ENCODE measurements at places on chromosomes 13 and 19. TPM values are rescaled to one million over a fixed set of nuclear protein-coding genes. Genes with fewer than 3 reads are reported as not detected.

Gene SLC7A9
- total RNA-seq, result 0.22 TPM

Gene IL4I1
- total RNA-seq, result 108 TPM

DNA sequence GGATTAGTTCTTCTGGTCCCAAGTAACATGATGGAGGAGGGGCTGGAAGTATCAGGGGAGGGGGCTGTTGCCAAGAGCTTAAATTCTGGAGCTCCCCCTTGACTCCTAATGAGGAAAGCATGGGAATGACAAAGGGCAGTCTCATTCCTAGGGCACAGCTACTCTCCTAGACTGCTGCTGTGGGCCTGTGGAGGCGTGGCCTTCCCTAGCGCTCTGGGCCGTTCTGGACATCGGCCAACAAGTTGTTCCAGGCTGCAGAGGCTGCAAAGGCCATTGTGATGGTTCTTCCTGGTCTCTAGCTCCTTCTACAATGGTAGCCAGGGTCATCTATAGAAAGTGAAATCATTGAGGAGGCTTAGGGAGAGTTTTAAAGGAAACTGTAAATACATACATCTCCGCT, 916.6 kb downstream of the DIAPH3 start:
- H3K4me3 ChIP-seq, result no peak overlapping the region
- no peak for DNase-seq
- no peaks in the 10 kb centered on the region for H3K4me1 ChIP-seq

DNA sequence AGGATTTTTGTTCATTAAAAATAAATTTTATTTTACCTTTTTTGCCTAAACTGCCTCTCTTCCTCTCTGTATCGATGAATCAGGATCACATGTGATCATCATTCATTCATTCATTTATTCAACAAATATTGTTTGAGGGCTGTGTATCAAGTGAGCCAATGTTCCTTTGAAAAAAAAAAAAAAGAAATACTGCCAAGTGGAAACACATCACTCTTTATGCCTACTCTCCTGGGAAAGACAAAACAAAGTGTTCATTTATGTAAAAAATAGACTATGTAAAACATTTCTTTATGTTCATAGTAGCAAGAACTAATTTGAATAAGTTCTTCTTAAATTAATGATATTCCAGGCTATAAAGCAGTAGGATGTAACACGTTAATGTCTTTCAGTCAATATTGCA, 233.1 kb downstream of the POSTN start:
- H3K36me3 ChIP-seq, result no peaks in the 10 kb centered on the region
- no peaks in the 10 kb centered on the region for H3K4me1 ChIP-seq
- H3K4me3 ChIP-seq, result no peak overlapping the region
- no peaks in the 10 kb centered on the region for H3K27me3 ChIP-seq
- no peak for DNase-seq

GRCh38 chr19:17326595-17326966, 8.1 kb downstream of the ANO8 start:
- peaks cover 5% of the 10 kb centered on the region for H3K36me3 ChIP-seq
- peaks cover 3% of the 10 kb centered on the region for H3K4me1 ChIP-seq
- no peak for DNase-seq
- no peaks in the 10 kb centered on the region for H3K27me3 ChIP-seq
- H3K27ac ChIP-seq, result no peak overlapping the region
- no peak overlapping the region for H3K4me3 ChIP-seq

Gene ATP4A
- total RNA-seq, result not detected

Gene IL11
- 0.39 TPM for total RNA-seq

Gene ZNF562
- total RNA-seq, result 35.3 TPM

Gene LILRA1
- total RNA-seq, result not detected

GRCh38 chr19:41575998-41576397, at the start of gene CEACAM21:
CEACAM21 (plus strand) TSS chr19:41576166; CDS start chr19:41576275, 109 bp downstream.
- H3K4me3 ChIP-seq, result peak within 1 kb of the TSS; percentile 73
- H3K27ac ChIP-seq, result peak within 1 kb of the TSS; percentile 78
- peaks cover 20% of the 10 kb centered on the region for H3K36me3 ChIP-seq
- no peaks in the 10 kb centered on the region for H3K27me3 ChIP-seq
- DNase-seq, result peak; percentile 76

- peak overlapping the region; percentile 100 for H3K4me3 ChIP-seq
- H3K4me1 ChIP-seq, result peaks cover 30% of the 10 kb centered on the region
- H3K36me3 ChIP-seq, result peaks cover 10% of the 10 kb centered on the region
- peak overlapping the region; percentile 98 for H3K27ac ChIP-seq
- no peaks in the 10 kb centered on the region for H3K27me3 ChIP-seq
These were observed 655 bp downstream of the DENND1C start for GRCh38 chr19:6480848-6481415.

GRCh38 chr13:23547000-23547590, 23.1 kb upstream of the TNFRSF19 start:
- DNase-seq, result no peak
- no peak overlapping the region for H3K4me3 ChIP-seq
- H3K27ac ChIP-seq, result no peak overlapping the region
- peaks cover 18% of the 10 kb centered on the region for H3K27me3 ChIP-seq
- H3K4me1 ChIP-seq, result no peaks in the 10 kb centered on the region

- peaks cover 40% of the 10 kb centered on the region for H3K4me1 ChIP-seq
- H3K4me3 ChIP-seq, result peak overlapping the region; percentile 93
- H3K36me3 ChIP-seq, result peaks cover 10% of the 10 kb centered on the region
- peak overlapping the region; percentile 92 for H3K27ac ChIP-seq
These were observed 1.1 kb downstream of the NAA16 start for GRCh38 chr13:41312176-41312500.

DNA sequence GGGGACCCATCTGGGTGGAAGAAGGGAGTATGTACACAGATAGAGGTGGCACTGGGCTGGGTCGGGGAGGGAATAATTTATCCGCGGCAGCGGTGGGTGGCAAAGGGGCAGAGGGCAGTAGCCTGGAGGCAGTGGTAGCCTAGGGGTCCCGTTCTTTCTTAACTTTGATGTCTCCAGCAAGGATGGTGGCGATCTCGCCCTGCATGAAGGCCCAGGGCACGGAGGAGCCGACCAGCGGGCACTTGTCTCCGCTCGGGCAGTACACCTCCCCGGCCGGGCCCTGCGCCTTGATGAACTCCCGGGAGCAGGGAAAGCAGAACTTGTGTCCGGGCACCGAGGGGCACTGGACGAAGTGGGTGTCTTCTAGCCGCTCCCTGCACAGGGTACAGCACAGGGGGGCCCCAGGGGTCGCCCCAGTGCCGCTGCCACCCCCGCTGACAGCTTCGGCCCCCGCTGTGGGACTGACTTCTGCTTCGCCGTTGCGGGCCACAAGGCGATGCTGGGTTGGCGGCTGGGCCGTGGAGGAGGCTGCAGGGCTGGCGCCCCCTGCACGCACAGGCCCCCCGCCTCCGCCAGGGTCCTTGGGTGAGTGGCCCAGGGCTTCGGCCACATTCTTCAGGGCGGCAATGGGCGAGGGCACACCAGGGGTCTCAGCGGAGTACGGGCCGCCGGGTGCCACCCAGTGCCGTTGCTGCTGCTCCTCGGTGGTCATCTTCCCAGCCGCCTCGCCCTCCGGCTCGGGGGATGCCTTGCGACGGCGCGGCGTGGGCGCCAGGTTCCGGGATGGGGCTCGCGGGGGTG, 1.9 kb downstream of the IRF2BP1 start:
- peaks cover 28% of the 10 kb centered on the region for H3K4me1 ChIP-seq
- no peak for DNase-seq
- H3K36me3 ChIP-seq, result peaks cover 4% of the 10 kb centered on the region
- H3K27ac ChIP-seq, result no peak overlapping the region
- H3K27me3 ChIP-seq, result peaks cover 1% of the 10 kb centered on the region

GRCh38 chr19:1744822-1745563, 8.3 kb upstream of the ONECUT3 start:
- peaks cover 9% of the 10 kb centered on the region for H3K4me1 ChIP-seq
- no peaks in the 10 kb centered on the region for H3K36me3 ChIP-seq
- no peak for DNase-seq
- H3K27me3 ChIP-seq, result peaks cover 23% of the 10 kb centered on the region
- no peak overlapping the region for H3K27ac ChIP-seq
- no peak overlapping the region for H3K4me3 ChIP-seq

GRCh38 chr13:31236211-31236786, 36.5 kb downstream of the B3GLCT start:
- H3K4me3 ChIP-seq, result no peak overlapping the region
- H3K4me1 ChIP-seq, result no peaks in the 10 kb centered on the region
- H3K36me3 ChIP-seq, result peaks cover 1% of the 10 kb centered on the region
- no peak for DNase-seq

DNA sequence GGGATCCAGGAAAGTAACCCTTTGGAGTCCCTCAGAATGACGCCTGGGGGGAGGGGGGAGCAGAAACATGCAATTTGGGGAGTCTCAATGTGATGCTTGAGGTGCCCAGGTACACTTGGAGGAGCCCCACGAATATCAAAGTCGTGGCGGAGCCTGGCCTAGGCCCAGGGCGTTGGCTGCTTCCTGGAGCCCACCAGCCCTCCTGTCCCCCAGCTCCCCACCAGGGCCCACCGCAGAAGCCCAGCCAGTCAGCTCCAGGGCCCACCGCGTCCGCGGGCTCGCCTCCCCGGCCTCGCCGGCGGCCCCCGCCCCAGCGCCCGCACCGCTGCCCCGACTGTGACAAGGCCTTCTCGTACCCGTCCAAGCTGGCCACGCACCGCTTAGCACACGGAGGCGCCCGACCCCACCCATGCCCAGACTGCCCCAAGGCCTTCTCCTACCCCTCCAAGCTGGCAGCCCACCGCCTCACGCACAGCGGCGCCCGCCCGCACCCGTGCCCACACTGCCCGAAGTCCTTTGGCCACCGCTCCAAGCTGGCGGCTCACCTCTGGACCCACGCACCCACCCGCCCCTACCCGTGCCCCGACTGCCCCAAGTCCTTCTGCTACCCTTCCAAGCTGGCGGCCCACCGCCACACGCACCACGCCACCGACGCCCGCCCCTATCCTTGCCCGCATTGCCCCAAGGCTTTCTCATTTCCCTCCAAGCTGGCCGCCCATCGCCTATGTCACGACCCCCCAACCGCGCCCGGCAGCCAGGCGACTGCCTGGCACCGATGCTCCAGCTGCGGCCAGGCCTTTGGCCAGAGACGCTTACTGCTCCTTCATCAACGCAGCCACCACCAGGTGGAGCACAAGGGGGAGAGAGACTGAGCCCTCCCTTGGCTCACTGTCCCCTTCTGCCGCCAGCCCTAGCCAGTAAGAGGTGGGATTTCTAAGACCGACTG, 2.1 kb downstream of the ZNF575 start:
- peaks cover 18% of the 10 kb centered on the region for H3K4me1 ChIP-seq
- peak overlapping the region; percentile 49 for H3K27ac ChIP-seq
- no peaks in the 10 kb centered on the region for H3K27me3 ChIP-seq
- peaks cover 25% of the 10 kb centered on the region for H3K36me3 ChIP-seq

GRCh38 chr19:16446724-16447368, 24.9 kb downstream of the EPS15L1 start:
- H3K4me1 ChIP-seq, result peaks cover 55% of the 10 kb centered on the region
- H3K27ac ChIP-seq, result peak overlapping the region; percentile 81
- peaks cover 3% of the 10 kb centered on the region for H3K36me3 ChIP-seq
- no peaks in the 10 kb centered on the region for H3K27me3 ChIP-seq
- DNase-seq, result peak; percentile 66

- H3K27me3 ChIP-seq, result peaks cover 7% of the 10 kb centered on the region
- H3K36me3 ChIP-seq, result no peaks in the 10 kb centered on the region
- H3K4me3 ChIP-seq, result no peak overlapping the region
- DNase-seq, result peak; percentile 14
These were observed 673 bp downstream of the IFNL4 start for GRCh38 chr19:39247701-39248664.

- no peak overlapping the region for H3K27ac ChIP-seq
- H3K4me3 ChIP-seq, result no peak overlapping the region
- peaks cover 18% of the 10 kb centered on the region for H3K36me3 ChIP-seq
- DNase-seq, result no peak
- H3K27me3 ChIP-seq, result no peaks in the 10 kb centered on the region
These were observed 86.6 kb downstream of the SLC7A1 start for GRCh38 chr13:29508876-29509252.

- H3K36me3 ChIP-seq, result peaks cover 4% of the 10 kb centered on the region
- no peak for DNase-seq
- peaks cover 30% of the 10 kb centered on the region for H3K4me1 ChIP-seq
- no peaks in the 10 kb centered on the region for H3K27me3 ChIP-seq
These were observed 4.6 kb downstream of the NFIC start for GRCh38 chr19:3370728-3371591.

- peaks cover 17% of the 10 kb centered on the region for H3K36me3 ChIP-seq
- H3K27me3 ChIP-seq, result no peaks in the 10 kb centered on the region
These were observed 53.7 kb downstream of the RASA3 start for GRCh38 chr13:114078461-114079451.

GRCh38 chr13:85284349-85284748, 514.9 kb downstream of the SLITRK6 start:
- DNase-seq, result no peak
- no peaks in the 10 kb centered on the region for H3K27me3 ChIP-seq
- no peaks in the 10 kb centered on the region for H3K36me3 ChIP-seq
- H3K4me1 ChIP-seq, result no peaks in the 10 kb centered on the region
- no peak overlapping the region for H3K4me3 ChIP-seq

- no peaks in the 10 kb centered on the region for H3K27me3 ChIP-seq
- no peaks in the 10 kb centered on the region for H3K4me1 ChIP-seq
- no peak for DNase-seq
- no peaks in the 10 kb centered on the region for H3K36me3 ChIP-seq
- no peak overlapping the region for H3K27ac ChIP-seq
- no peak overlapping the region for H3K4me3 ChIP-seq
These were observed 441.4 kb downstream of the SLITRK5 start for GRCh38 chr13:88112526-88112925.

Gene DHDH
- total RNA-seq, result 2.0 TPM

GRCh38 chr19:46254776-46255175, 25.2 kb downstream of the IGFL1 start:
- H3K4me1 ChIP-seq, result no peaks in the 10 kb centered on the region
- H3K27me3 ChIP-seq, result peaks cover 28% of the 10 kb centered on the region
- H3K36me3 ChIP-seq, result no peaks in the 10 kb centered on the region
- H3K4me3 ChIP-seq, result no peak overlapping the region

DNA sequence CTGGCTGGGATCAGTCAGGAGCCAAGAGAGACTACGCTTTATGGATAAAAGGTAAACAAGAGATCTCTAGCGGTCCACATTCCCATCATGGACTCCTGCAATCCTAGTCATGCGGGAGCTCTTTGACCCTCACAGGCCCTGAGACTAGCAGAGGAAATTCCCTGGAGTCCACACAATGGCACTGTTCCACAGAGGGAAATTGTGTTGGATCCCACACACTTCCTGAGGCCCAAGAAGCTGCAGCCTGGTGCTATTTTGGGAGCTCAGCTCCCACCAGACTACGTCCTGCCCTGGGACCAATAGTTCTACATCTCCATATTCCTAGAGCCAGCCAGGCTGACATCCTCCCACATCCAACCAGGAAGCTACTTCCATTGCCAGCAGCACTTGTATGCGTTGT, 2358.4 kb downstream of the PCDH9 start:
- H3K4me3 ChIP-seq, result no peak overlapping the region
- no peaks in the 10 kb centered on the region for H3K4me1 ChIP-seq
- H3K36me3 ChIP-seq, result no peaks in the 10 kb centered on the region

DNA sequence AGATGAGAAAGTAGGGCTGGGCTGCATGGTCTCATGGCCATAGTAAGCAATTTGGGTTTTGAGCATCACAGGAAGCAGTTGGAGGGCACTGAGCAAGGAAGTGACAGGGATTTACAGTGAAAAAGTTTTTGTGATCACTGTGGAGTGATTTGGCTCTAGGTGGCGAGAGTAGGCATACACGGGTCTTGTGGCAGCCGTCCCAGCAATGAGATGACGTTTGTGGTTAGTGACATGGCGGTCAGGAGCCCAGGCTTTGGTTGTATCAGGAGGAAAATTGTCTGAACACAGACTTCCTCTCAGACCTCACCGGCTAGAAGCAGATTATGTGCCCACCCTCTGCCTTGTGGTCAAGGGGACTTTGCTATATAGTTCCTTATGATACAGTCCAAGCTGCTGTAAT, 3.3 kb downstream of the ZNF444 start:
- no peak for DNase-seq
- H3K4me3 ChIP-seq, result no peak overlapping the region
- H3K36me3 ChIP-seq, result peaks cover 9% of the 10 kb centered on the region
- peaks cover 31% of the 10 kb centered on the region for H3K4me1 ChIP-seq
- H3K27me3 ChIP-seq, result no peaks in the 10 kb centered on the region

Gene N4BP2L1
- total RNA-seq, result 22.1 TPM
